LoVo (cell line): ENCODE measurements at places on chromosomes 7 and 10.
A peak's percentile ranks its signal among the peaks of the same experiment; 100 is the strongest.

DNA sequence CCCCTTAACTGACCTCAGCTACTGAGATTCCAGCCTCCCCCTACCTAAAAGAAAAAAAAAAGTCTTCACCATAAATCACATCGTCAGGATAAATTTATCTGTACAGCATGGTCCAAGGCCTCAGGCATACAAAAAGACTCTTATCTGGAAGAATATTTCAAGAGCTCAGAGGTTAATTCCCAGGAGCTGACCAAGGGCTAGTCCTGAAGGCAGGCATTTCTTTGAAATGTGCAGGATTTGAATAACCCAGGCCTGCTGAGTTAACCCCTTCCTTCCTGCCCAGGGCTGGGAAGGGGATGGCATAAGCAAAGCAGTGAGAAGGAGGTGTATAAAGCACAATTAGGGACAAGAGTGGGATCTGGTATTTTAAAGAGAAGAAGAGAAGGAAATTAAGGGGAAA, 111.2 kb downstream of the RNLS start:
- DNase-seq: no peak

DNA sequence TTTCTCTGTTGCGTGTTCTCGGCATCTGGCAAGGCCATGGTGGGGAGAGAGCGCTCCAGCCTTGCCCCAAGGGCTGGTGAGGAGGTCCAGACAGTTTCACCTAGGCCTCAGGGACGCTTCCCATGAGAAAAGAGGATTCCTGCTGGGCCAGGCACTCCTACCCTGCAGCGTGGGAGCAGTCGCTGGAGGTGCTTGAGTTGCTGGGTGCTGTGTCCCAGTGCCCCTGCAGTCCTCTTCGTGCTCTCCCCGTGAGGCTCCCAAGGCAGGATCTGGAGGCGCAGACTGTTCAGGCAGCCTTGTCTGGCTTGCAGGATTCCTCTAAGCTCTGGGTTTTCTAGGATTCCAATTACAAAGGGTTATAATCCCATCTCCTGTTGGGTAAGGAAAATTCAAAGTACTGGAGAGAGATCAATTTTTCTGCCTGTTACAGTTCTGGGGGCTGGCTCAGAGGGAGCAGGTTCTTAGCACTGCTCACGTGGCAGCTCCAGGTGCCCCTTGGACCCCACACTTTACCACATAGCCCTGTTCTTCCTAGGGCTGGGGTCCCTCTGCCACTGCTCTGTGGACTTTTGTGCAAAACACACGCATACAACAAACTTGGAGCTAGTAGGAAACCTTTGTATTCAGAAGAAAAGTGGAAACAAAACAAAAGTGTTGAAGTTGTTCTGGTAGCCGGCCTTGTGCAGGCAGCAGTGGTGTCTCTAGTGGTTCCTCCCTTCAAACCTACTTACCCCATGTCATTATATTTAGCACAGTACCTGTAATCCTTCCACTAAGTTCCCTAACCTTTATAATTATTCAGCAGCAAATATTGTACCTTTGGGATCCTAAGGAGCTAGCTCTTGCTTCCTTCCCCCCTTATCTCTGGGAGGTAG, 60.5 kb downstream of the CCNY start:
- no peak for DNase-seq

GRCh38 chr7:27117887-27118491, 12.6 kb downstream of the HOXA4 start:
- DNase-seq: no peak

- peak; percentile 91 for DNase-seq
These were observed at the start of gene TSPAN33 for GRCh38 chr7:129144095-129144833. Gene TSPAN33, plus strand, starts transcription at chr7:129144707. Its CDS starts 274 bp downstream, at chr7:129144981.

DNA sequence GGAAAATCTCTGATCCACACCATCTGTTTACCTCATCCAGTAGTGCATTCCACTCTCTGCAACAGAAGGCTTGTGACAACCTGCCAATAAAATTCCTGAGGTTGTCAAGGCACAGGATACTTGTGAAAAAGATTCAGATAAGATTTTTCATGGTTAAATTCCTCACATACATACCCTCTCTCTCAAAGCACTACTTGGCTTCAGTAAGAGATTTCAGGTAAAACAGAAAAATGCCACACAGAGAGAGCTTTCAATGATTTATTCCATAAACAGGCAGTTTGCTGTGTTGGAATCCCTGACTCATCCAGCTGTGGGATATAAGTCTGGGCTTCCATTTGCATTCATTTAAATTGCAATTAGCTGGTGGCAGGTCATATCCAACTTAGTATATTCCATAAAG, 99.7 kb upstream of the CAV2 start:
- peak; percentile 37 for DNase-seq

GRCh38 chr10:89342206-89342958, 14.6 kb downstream of the IFIT3 start:
- DNase-seq: no peak

- DNase-seq: no peak
These were observed 400.3 kb upstream of the ADARB2 start for GRCh38 chr10:2137549-2138174.

GRCh38 chr7:29095631-29096445, 50.5 kb downstream of the CPVL start:
- no peak for DNase-seq

DNA sequence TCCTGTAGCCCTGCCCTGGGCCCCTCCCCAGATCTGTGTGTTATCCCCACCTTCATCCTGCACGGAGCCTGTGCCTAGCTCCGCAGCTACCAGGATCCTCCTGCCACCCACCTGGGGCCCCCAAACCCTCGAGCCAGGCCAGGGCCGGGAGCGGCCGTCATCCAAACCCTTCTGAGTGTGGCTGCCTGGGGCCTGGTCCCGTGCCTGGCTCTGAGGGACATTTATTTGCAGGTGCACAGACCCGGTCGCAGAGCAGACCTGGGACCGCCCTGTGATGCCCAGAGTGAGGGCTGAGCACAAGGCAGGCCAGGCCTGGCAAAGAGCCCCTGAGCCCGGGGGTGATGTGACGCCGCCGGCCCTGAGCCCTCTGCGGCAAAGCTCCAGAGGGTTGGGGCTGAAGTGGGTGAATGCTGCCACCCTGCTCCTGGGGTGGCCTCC, 27.4 kb upstream of the INPP5A start:
- DNase-seq: no peak

DNA sequence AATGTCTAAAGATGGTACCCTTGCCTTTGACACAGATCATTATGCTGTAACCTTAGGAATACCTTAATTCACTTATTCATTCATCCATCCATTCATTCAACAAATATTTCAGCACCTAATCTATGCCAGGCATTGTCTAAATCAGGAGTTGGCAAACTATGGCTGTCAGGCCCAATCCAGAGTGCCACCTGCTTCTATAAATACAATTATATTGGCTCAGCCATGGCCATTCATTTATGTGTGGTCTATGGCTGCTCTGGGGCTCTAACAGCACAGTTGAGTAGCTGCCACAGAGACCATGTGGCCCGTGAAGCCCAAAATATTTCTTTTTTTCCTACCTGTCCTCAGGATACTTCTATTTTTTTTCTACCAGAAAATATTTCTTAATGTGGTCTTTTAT, 6.0 kb upstream of the ITPRIP start:
- no peak for DNase-seq

DNA sequence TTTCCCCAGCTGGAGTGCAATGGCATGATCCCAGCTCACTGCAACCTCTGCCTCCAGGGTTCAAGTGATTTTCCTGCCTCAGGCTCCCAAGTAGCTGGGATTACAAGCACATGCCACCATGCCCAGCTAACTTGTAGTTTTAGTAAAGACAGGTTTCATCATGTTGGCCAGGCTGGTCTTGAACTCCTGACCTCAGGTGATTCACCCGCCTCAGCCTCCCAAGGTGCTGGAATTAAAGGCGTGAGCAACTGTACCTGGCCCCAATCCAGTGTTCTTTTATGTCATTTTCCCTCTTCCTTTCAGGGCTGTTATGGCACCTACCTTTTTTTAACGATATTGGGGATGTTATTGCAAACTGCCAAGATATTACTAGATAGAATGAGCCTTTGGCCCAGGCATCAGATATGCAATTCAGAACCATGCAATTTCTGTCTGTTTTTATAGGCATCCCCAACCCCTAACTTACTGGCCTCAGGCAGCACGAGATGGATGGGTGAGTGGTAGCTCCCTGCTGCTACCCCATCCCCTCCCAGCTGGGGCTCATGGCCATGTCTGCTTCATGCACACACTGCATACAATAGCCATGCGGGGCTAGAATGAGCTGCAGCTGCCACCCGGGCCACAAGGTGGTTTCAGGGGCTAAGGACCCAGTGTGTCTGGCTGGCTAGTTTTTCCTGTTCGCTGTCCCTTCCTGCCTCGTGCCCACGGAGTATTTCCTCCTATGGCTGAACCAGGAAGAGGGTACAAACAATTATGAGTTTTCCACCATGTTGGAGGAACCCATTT, 1080.1 kb upstream of the SORCS1 start:
- DNase-seq: no peak

GRCh38 chr10:120861178-120861855, 10.2 kb downstream of the WDR11 start:
- no peak for DNase-seq

DNA sequence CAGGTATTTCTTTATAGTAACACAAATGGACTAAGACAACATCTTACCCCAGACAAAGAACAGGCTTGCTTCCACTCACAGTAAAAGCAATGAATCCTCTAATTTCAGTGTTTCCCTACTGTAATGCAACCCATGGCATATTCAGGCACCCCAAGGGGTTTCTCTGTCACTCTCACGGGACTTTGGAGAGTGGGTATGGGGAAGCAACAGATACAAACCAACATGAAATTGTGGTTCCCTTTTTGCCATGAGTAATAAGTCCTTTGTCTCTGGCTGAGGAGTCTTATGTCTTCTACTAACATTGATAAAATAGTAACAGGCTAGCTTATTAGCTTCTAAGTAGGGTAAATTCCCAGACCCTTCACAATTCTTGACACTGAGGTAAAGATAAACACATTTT, 51.4 kb upstream of the AOAH start:
- DNase-seq: no peak

GRCh38 chr10:114426476-114426875, 22.2 kb upstream of the AFAP1L2 start:
- DNase-seq: no peak

DNA sequence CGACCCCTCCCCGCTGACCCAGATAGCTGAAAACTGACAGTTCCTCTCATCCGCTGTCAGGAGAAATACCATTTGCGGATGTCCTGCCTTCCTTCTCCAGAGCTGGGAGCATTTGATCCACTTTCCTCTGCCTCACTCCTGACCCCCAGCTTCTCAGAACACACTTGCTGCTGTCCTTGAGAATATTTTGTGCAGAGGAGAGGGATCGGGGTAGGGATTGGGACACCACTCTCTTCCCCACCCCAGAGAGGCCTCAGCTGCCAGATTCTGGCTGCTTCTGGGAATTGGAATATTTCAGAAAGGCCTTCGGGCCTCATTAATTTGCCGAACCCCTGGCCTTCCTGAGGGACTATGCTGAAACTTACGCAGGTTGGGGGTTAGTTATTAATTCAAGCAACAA, 97.0 kb downstream of the C10orf105 start:
- no peak for DNase-seq

DNA sequence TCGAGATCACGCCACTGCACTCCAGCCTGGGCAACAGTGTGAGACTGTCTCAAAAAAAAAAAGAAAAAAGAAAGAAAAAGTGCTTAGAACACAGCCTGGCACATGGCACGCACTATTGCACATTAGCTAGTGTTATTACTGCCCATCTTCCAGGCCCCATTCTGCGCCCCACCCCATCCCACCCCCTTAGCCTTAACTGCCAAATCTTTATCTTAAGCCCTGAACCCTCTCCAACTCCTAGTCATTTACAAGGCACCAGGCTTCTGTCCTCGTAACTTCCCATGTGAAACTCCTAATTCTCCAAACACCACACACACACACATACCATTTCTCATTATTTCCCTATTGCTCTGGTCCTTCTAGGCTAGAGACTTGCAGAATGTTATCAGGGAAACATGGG, 4.8 kb downstream of the FRAT2 start:
- DNase-seq: no peak

GRCh38 chr7:70392877-70393435, 739.0 kb upstream of the GALNT17 start:
- no peak for DNase-seq
